ENCODE measurements at places on chromosomes 12 and 14.

DNA sequence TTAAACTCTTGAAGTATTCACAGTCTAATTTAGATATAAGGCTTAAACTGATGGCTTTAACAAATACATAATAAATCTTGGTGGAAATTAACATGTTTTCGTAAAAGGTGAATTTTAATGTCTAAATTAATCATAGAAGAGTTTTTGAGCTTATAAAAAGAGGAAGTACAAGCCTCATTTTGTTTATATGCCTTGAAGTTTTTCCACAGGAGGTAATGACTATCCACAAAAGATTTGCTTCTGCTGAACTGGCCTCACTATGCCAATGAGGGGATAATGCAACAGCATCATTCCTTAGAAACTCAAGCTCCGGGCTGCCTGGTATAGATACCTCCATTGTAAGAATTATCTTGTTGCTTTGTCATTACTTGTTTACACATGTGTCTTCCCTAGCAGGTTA is 175.6 kb downstream of the DUSP6 start:
- H3K4me3 ChIP-seq, result no peak overlapping the region
- no peak overlapping the region for H3K27ac ChIP-seq
- no peak for DNase-seq
- no peaks in the 10 kb centered on the region for H3K4me1 ChIP-seq
- no peaks in the 10 kb centered on the region for H3K36me3 ChIP-seq
- no peaks in the 10 kb centered on the region for H3K27me3 ChIP-seq

DNA sequence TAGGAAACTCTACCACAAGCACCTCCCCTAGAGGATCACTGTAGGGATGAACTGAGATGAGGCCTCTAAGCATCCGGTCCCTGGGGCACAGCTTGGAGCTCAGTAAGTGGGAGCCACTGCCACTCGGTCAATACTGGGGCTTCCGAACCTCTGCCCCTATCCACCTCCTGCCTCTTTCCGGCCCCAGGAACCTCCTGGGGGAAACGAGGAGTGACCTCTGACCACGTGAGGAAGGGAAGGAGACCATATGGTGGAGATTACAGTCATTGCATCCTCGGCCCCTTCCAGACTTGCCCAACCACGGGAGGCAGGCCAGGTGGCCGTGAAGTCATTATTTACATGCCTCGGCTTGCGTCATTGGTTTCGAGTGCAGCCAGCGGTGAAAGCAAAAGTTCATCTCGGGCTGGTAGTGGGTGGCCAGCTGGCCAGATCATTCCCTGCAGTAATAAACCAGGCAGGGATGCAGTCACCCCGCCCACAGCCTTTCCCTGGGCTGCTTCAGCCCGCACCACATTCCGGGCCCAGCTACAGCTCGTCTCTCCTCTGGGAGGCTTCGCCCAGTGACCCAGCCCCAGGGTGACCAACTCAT is 65.4 kb downstream of the C14orf132 start:
- no peaks in the 10 kb centered on the region for H3K36me3 ChIP-seq
- no peak for DNase-seq
- no peaks in the 10 kb centered on the region for H3K4me1 ChIP-seq
- H3K27ac ChIP-seq, result no peak overlapping the region

- H3K4me3 ChIP-seq, result no peak overlapping the region
- peaks cover 9% of the 10 kb centered on the region for H3K4me1 ChIP-seq
- no peaks in the 10 kb centered on the region for H3K36me3 ChIP-seq
- no peak overlapping the region for H3K27ac ChIP-seq
- no peaks in the 10 kb centered on the region for H3K27me3 ChIP-seq
- no peak for DNase-seq
These were observed 29.7 kb upstream of the PARP11 start for GRCh38 chr12:3902921-3903320.

DNA sequence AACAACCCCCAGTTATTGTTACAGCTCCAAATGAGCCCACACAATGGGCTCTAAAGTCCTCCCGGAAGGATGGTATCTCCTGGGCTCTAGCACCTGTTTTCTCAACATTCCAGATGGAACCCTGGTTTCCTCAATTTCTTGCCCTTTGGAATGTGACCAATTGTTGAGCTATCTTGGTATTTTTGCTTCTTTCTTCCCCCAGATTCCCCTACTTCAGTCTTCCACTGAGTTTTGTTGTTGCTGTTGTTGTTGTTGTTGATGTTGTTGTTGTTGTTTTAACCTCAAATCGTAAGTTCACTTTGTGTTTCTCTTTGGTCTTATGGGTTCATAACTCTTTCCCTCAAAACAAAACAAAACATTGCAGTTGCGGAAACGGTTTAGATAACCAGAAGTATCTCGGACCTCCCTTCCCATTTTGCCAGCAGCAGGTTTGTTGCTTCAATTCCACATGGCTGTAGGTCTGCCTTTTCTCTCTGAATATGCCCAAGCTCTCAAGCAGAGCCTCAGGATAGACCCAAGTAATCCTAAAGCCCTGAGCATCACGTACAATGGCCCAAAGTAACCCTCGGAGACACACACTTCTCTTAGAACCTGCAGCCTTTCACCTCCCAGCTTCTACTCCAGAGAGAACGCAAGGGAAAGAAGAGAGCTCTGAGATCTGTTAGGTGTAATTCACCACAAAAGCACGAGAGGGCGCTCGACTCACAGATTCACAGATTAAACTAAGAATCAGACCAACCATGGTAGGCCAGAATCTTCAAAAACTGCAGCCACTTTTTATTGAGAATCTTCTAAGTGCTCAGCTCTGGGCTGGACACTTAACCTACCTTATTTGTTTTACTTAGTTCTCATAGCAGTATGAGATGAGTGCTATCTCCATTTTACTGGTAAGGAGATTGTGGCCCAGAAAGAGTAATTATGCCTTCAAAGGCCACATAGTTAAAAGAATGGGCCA is 1.0 kb upstream of the DDX23 start:
- H3K36me3 ChIP-seq, result no peaks in the 10 kb centered on the region
- H3K27ac ChIP-seq, result peak overlapping the region; percentile 92
- H3K4me3 ChIP-seq, result peak overlapping the region; percentile 83
- no peaks in the 10 kb centered on the region for H3K27me3 ChIP-seq
- H3K4me1 ChIP-seq, result peaks cover 12% of the 10 kb centered on the region

GRCh38 chr14:99257122-99257672 is 14.8 kb downstream of the BCL11B start:
- no peak for DNase-seq
- peak overlapping the region; percentile 97 for H3K27ac ChIP-seq
- peak overlapping the region; percentile 43 for H3K4me3 ChIP-seq
- peaks cover 46% of the 10 kb centered on the region for H3K36me3 ChIP-seq
- H3K27me3 ChIP-seq, result no peaks in the 10 kb centered on the region

GRCh38 chr12:93242154-93242972 is 135.4 kb upstream of the NUDT4 start:
- H3K27ac ChIP-seq, result no peak overlapping the region
- DNase-seq, result no peak
- no peaks in the 10 kb centered on the region for H3K36me3 ChIP-seq
